ENCODE measurements at places on chromosomes 11 and 22.

DNA sequence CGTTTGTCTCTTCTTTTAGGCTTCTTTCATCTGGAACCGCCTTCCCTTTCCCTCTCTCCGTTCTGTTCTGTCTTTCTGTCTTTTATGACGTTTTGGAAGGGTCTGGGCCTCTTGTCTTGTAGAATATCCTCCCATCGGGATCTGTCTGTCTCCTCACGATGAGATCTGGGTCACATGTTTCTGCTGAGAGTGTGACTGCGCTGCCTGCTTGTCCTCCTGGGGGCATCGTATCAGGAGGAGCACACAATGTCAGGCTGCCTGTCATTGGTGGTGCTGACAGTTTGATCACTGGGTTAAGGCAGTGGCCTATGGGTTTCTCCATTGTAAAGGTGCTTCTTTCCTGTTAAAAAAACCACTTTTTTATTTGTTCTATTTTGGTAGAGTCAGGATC, 60.4 kb upstream of the PARVG start:
- no peak for DNase-seq

- no peak for DNase-seq
Measured at GRCh38 chr11:1519028-1520010, 32.7 kb upstream of the MOB2 start.

DNA sequence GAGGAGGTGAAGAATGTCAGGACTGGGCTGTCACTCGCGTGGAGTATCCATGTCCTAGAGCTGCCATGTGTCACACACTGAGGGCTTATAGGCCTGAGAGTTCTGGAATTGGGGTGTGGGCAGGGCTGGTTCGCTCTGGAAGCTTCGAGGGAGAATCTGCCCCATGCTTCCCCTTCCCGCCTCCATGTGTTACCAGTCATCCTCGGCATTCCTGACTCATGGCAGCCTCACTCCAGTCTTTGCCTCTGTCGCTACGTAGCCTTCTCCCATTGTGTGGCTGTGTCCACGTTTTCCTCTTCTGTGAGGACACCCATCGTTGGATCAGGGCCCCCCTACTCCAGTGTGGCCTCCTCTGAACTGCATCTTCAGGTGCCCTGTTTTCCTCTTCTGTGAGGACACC, 301.2 kb downstream of the TBC1D22A start:
- no peak for DNase-seq

GRCh38 chr11:45906096-45906682, 882 bp downstream of the FREY1 start:
- no peak for DNase-seq

DNA sequence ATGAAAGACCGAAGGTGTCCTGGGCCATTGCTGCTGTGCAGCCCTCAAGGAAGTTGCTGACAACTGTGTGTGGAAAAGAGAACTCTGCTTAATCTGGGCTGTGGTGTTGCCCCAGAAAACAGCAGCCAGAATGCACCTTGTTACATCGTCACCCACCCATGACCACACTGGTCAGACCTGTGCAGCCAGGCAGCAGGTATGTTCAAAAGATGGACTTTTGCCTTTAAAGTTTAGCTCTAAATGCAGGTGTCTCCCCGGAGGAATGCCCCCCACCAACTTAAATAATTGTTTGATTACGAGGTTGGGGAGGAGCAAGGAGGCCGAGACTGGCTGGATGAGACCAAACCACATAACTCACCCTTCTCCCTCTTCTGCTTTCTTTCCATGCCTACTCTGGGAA, 15.3 kb upstream of the POLA2 start:
- DNase-seq: no peak

All from fibroblast of skin of scalp (primary cell).